SK-N-SH (cell line): ENCODE measurements at places on chromosomes 3 and 15. TPM values are rescaled to one million over a fixed set of nuclear protein-coding genes. Genes with fewer than 3 reads are reported as not detected.

DNA sequence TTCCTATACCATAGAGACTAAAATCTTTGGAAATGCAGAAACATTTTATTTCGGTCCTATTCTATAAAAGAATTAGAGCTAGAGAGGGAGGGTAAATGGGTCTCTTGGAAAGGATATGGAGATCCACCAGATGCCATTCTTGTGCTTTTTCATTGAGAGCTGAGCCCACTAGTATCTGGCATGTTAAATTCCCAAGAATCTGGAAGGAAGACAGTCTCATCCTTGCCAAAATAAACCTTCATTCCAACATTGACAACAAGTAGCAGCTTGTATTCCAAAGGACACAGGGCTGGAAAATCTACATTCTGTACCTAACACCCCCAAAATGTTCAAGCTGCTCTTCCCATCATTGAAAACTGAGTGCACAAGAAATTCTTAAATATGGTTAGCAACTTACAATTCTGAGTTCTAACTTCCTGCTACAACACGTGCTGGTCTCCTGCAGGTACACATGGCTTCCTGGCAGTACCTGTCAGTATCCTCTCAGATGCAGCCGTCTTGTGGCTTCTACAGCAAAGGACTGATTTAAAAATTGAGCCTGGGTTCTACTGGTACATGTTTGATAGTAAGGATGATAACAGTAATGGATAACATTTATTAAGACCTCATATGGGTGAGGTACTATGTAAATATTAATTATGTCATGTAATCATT lies 348.1 kb downstream of the SV2B start:
- no peaks in the 10 kb centered on the region for H3K4me1 ChIP-seq
- no peaks in the 10 kb centered on the region for H3K27me3 ChIP-seq

DNA sequence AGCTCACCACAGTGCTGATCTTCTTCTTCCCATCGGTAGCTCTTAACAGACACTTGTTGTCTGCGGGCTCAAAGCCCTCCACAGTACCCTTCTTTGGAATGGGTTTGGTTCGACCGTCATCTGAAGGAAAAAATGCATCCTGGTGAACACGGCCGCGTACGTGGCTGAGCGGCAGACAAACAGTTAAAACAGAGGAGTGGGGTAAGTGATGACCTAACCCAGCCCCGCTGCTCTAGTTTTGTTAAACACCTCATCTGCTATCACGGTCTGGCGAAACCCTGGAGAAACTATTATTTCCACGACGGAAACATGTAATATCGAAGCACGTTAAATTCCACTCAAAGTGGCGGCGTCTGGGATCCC lies 725 bp downstream of the SRP14 start:
- H3K27me3 ChIP-seq = no peaks in the 10 kb centered on the region
- H3K27ac ChIP-seq = peak overlapping the region; percentile 92
- peak; percentile 50 for DNase-seq
- peak overlapping the region; percentile 77 for H3K4me3 ChIP-seq
- H3K4me1 ChIP-seq = peaks cover 18% of the 10 kb centered on the region

The SLC49A4 gene
- polyA plus RNA-seq = 6.4 and 9.1 TPM in 2 replicates

The OR5K2 gene
- not detected in 2 replicates for polyA plus RNA-seq

The SNX4 gene
- 5.1 and 7.6 TPM in 2 replicates for polyA plus RNA-seq
